ENCODE measurements at places on chromosomes 7 and 10.
A peak's percentile ranks its signal among the peaks of the same experiment; 100 is the strongest.

GRCh38 chr10:29144126-29144525, 144.7 kb upstream of the LYZL1 start:
- DNase-seq, result no peak

- DNase-seq, result no peak
Observed at GRCh38 chr7:410395-410910, 109.2 kb downstream of the PDGFA start.

DNA sequence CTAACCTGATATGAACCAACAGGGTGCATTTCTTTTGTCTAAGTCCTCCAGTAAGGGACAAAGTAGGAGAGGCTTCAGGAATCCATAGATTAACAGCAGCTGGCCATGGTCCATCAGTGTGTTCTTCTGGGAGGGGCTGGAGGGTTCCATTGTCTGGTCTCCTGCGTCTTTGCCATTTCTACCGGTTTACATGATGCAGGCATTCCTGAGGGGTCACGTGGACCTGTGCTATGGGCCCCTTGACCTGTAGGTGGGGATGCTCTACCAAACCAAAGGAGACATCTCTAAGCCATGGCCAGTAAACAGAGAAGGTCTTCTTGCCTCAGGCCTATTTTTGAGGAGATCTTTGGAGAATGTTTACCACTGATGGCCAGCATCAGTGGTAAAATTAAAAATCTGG, 28.7 kb upstream of the HABP2 start:
- DNase-seq, result no peak

- DNase-seq, result no peak
Observed at GRCh38 chr7:159120540-159120919, 24.1 kb downstream of the VIPR2 start.

- peak; percentile 47 for DNase-seq
Observed at GRCh38 chr7:158414486-158414961, 173.1 kb downstream of the PTPRN2 start.

DNA sequence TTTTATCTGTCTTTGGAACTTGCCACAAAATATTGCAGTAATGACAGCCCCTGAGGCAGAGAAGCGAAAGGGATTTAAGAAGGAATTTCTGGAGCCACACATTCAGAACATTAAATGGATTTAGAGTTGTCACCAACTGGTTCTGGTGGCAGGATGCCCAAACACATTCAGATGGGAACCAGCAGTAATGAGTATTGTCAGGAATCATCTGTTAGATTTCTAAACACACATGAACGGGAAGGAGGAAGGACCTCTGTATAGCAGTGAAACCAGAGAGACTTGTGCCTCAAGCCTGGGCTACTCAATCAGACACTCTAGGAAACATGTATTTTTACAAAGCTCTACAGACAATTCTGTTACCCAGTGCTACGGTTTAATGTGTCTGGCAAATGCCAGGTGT, 103.8 kb upstream of the CCNY start:
- no peak for DNase-seq

- no peak for DNase-seq
Observed at GRCh38 chr10:128606055-128606454, 479.8 kb upstream of the MKI67 start.

GRCh38 chr7:150665089-150665748, 20.3 kb upstream of the GIMAP2 start:
- DNase-seq, result no peak

DNA sequence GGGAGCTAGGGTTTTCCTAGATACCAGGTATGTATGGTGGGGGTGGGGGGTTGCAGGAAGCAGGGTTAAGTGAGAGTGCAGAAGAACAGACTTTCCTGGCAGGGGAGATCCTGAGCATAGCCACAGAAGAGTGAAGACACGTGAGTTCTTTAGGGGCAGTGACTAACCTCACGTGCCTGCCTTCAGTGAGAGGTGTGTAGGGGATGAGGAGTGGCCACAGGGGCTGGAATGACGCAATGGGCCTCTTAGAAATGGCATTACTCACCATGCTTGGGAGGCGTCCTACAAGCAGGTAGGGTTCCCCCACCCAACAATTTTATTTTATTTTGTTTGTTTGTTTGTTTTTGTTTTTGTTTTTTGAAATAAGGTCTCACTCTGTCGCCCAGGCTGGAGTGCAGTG, 698.6 kb upstream of the NRP1 start:
- no peak for DNase-seq
